ENCODE measurements at places on chromosomes 2 and 18.

DNA sequence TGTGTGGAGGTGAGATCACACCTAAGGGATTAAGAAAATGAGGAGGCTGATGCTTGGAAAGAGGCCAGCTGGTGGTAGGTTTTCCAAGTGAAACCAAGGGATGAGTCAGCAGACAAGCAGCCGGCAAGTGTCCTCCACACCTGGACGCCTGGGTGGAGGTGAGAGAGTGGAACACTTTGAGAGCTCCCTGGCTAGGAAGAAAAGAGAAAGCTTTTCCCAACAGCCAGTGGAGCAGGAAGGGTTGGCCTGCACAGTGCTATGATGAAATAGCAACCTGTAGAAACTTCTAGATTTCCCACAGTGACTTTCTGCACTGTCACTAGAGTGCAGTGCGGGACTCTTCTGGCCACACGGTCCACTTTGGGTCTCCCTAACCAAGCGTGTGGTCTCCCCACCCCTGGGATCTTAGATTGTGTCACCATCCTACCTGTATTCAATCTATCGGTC is 19.6 kb upstream of the IL37 start:
- DNase-seq: no peak

GRCh38 chr2:119574108-119574815 is 30.0 kb downstream of the CFAP221 start:
- no peak for DNase-seq

GRCh38 chr18:59835605-59836379 is 64.0 kb upstream of the PMAIP1 start:
- no peak for DNase-seq

DNA sequence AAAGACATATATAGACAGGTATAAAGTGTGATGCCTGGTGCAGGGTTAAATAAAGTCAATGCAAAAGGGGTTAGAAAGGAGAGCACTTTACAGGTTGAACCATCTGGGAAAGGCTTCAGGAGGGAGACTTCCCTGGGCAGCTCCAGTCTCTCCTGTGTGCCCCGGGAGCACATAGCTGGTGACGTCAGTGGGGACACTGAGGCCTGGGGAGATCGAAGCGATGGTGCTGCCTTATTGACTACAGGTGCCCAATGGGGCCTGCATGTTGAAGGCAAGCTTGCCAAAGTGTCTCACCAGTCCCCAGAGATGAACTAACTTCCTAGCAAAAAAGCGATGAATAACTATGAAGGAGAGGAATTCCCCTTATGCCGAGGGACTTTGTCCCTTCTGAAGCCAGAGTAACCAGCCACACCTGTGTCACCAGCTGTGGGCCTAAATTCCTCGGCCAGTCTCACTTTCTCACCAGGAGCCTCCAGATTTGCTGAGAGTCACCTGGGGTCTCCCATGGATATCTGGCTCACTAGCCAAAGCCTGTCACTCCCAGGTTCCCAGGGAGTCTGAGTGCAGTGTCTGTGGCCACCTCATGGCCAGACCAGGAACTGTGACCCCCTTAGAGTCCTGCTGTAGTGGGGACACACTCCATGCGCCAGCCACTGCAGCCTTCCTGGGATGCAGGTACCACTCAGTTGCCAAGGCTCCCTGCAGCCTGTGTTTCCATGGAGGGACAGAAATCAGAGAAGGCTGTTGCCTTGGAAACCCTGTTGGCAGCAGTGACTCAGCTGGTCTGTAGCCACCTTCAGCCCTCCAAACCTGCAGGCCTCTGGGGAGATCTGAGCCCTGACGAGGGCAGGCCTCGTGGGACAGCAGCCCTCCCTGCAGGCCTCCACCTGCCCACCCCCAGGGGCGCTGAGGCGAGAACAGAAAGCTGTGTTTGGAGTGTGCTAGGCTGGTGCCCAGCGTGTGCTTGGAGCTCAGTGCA is 128.7 kb downstream of the CTIF start:
- DNase-seq: no peak

DNA sequence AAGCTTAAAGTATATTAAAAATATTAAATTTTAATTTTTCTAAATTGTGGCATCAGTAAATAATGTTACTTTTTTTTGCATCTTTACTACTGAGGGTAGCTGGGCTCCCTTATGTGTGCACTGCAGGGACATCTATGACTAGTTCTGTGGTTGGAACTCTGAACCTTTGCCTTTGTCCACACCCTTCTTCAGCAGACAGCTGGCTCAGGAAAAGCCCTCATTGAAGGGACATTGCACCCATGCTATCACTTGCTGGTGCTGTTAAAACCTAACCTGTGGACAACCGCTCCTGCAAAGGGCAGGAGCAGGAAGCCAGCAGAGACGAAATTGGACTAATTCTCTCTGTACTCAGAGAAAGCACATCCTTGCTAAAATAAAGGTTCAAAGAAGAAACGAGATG is 30.1 kb downstream of the MOCOS start:
- no peak for DNase-seq

DNA sequence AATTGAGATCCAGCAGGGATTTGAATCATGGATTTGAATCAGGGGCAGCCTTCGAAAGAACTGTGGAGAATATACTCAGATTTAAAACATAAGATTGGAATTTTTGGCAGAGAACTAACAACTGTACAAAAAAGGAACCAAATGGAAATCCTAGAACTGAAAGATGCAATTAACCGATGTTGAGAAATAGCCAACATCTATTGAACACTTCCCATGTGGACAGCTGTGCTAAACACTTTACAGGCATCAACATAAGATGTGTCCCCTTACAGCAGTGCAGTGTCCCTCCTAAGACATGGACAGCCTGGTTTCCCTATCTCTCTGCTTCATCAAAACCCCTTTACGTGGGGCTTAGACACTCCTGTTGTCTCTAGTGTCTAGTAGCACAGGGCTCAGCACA is 3.7 kb upstream of the IL1RN start:
- no peak for DNase-seq

DNA sequence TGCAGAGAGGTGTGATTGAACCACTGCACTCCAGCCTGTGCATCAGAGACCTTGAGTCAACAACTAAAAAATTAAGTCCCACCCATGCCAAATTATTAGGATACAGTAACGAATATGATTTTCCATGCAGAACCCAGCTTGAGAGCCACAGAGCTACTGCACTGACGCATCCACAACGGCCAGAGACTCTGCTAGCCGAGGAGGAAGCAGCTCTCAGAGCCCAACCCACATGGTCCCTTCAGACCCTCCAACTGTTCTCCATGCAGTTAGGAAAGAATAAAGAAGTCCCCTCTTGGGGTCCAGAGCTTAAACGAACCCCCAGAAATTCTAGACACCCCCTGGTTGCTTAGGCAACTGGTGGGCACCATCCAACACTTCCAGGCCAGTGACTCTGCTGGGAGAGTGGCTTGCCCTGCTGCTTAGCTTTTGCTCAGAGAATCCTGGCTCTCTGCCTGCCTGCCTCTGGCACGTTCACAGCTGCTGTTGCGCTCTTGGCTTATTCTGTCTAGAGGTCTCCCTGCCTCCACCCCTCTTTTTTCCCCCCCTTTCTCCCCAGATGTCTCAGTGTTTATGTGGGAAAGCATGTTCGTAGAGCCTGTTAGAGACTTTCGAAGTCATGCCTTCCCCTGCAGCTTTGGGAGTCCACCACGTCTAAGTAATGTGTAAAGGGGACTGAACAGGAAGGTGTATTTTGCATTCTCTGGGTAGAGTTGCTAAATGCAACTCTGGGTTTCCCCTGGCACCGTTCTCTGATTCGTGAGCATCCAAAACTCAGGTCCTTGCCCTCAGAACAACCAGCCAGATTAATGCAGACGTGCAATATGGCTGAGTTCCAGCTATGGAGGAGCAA is 26.0 kb upstream of the SP3 start:
- DNase-seq: no peak

GRCh38 chr2:1253629-1254028 is 159.6 kb upstream of the TPO start:
- no peak for DNase-seq

DNA sequence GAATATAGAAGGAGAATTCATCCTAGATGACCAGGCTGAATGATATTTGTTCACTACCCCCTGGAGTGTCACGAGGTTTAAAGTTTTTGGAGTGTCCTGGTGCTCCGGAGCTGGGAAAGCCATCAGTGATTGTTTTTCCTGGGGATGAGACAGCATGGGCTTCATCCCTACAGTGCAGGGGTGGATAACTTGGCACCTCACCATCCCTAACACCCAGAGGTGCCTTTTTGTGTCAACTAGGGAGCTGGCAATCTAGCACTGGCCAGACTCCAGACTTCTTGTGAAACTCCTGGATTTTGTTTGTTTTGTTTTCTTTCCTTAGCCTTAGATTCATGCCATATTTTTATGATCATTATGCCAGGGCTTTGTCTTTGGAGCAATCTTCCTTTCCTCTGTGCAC is 164.8 kb downstream of the PRKCE start:
- no peak for DNase-seq

- DNase-seq: no peak
These were observed 81.4 kb downstream of the SNTG2 start for GRCh38 chr2:1032030-1032429.

DNA sequence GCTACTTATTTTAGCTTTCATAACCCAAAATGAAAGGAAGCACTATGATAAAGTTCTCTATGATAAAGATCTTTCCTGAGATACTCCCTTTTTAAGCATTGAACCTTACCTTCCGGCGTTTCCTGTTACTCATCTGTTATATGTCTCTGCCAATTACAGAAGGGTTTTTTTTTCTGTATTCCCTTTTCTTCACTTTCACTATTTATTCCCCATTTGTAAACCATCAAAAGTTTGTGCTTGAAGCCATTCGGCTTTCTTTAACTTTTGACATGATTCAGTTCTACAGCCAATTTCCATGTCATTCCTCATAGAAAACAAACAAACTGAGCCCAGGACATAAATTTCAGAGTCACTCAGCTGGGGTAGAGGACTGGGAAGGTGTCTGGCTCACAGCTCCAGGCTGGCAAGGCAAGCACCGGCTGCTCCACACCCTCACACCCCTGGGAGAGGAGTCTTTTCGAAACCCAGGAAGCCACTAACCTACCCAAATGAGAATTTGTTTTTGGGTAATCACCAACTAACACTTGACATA is 429.4 kb upstream of the TRIB2 start:
- DNase-seq: no peak

- no peak for DNase-seq
These were observed 58.1 kb upstream of the SDC1 start for GRCh38 chr2:20282916-20283592.

DNA sequence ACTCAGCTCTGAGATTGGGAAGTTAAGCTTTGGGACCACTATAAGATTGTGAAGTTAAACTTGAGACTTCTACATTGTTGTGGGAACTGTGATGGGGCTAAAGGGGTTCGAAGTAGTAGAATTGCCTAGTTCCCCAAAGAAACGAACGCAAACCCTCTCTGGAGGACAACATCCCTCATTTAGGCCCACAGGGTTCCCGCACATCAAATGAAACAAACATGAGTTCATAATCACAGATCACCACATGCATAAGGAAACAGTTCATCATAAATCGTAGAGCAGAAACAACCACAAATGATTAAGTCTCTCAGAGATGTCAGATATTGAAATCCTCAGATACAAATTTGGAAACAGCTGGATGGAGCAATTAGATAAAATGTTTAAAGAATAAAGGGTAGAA is 55.9 kb upstream of the HPCAL1 start:
- DNase-seq: no peak

DNA sequence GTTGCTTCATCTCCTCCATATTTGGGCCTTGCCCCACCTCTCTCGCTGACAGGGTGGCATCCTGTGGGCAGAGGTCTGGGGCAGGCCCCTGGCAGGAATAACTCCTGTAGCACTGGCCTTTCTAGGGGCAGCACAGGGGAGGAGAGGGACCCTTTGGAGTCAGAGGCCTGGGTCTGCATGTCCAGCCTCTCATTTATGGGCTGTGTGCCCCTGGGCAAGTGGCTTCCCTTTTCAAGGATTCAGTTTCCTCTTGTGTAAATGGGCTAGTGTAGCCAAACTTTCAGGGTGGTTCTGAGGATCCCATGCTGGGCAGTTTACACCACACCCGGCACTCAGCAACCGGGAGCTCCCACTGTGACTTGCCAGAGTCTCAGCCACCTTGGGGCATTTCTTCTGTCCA is 23.4 kb downstream of the ADRA2B start:
- DNase-seq: no peak

DNA sequence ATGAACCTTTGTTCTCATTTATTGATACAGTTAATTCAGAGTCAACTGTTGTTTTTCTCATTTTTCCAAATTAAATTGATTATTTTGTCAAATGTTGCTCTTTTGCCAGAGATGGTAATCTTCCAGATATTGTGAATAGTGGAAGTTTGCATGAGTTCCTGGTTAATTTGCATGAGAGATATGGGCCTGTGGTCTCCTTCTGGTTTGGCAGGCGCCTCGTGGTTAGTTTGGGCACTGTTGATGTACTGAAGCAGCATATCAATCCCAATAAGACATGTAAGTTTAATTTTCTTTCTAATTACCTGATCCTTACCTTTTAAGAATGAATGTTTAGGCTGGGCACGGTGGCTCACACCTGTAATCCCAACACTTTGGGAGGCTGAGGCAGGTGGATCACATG is 7.8 kb downstream of the CYP20A1 start:
- no peak for DNase-seq

GRCh38 chr2:160917850-160918249 is 242.4 kb upstream of the TANK start:
- DNase-seq: no peak

DNA sequence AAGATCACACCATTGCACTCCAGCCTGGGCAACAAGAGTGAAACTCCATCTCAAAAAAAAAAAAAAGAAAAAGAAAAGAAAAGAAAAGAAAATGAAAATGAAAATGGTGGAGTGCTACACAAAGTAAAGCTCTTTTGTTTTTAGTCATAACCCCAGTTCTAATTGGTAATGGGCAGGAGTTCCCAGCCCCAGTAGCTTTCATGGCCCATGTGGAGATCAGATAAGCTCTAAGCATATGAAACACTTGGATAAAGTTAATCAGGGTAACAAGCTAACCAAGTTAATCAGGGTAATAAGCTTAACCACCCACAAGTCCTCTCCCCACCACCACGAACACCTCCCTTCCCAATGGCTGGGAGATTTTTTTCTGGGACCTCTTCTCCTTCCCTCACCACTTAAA is 240.8 kb downstream of the BCL11A start:
- no peak for DNase-seq

GRCh38 chr2:197157879-197158537 is 152.6 kb downstream of the ANKRD44 start:
- no peak for DNase-seq

- no peak for DNase-seq
These were observed 196.6 kb downstream of the SH3RF3 start for GRCh38 chr2:109325570-109325969.

DNA sequence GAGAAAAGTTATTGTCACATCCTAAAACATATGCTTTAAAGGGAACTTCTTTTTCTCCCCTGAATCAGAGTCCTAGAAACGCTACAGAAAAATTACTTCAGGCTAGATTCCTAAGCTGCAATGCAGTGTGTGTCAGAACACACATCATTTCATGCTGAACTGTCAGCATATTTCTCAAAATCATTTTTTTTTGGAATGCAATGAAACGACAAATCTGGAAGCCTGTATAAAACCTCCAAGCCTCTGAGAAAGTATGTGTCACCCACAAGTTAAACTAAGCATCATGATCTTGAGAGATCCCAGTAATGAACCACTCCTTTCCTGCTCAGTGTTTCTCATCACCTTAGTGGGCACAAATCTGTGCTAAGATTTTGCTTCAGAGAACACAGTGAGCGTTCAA is 276.2 kb downstream of the ZNF521 start:
- DNase-seq: no peak

GRCh38 chr2:32009516-32010256 is 1.1 kb downstream of the MEMO1 start:
- DNase-seq: peak; percentile 33
